ENCODE measurements at places on chromosomes 4 and X. TPM values are rescaled to one million over a fixed set of nuclear protein-coding genes. Genes with fewer than 3 reads are reported as not detected.

SSR4 gene
- 390 TPM for total RNA-seq

ZFYVE28 gene
- total RNA-seq = 3.6 TPM

CAPN6 gene
- total RNA-seq = 7.8 TPM

PAGE5 gene
- total RNA-seq = not detected

TCEAL6 gene
- total RNA-seq = not detected

CYTL1 gene
- total RNA-seq = 0.52 TPM
